ENCODE measurements at places on chromosomes 4 and X.

DNA sequence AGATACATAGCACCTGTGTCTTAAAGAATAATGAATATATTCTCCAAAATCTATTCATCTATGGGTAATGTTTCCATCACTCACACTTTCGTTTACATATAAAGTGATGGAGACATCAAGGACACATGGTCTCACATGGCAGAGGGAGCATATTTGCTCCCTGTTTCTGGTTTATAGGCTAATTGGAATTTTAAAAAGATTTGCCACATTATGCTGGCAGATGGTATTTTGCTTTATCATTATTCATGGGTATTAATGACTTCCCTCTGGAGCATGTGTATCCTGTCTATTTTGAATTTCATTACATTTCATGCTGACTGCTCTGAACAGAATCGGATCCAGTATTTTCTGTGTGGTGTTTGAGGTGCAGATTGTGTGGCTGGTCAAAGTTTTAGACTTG, 79.0 kb downstream of the PDGFRA start:
- DNase-seq = no peak

- no peak for DNase-seq
Measured at GRCh38 chrX:12989461-12989860, 14.6 kb downstream of the TMSB4X start.

GRCh38 chr4:146343199-146343598, 128.9 kb downstream of the REELD1 start:
- no peak for DNase-seq

GRCh38 chr4:67084783-67085182, 460.5 kb downstream of the CENPC start:
- DNase-seq = no peak

GRCh38 chr4:82797405-82798111, 1.0 kb downstream of the SCD5 start:
- DNase-seq = peak; percentile 46

- DNase-seq = no peak
Measured at GRCh38 chr4:129978315-129978714, 882.4 kb downstream of the C4orf33 start.

GRCh38 chr4:108540536-108540935, 79.8 kb upstream of the RPL34 start:
- DNase-seq = no peak

DNA sequence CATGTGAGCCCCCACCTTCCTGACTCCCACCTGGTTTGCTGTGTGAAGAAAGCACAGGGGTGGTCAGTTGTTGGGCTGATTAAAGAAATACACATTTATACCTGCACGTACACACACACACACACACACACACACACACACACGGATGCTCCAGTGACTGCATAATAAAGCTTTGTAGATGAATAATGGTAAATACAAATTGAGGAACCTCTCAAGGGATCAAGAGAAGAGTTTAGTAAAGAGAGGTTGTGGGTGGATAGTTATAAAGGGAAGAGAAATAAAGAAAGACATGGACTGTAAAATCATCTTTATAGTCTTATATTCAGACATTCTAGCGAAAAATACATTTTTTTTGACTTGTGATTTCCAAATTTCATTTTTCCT, 144.1 kb downstream of the MGST2 start:
- DNase-seq = no peak

- no peak for DNase-seq
Measured at GRCh38 chrX:1093586-1094421, 118.6 kb downstream of the CRLF2 start.

DNA sequence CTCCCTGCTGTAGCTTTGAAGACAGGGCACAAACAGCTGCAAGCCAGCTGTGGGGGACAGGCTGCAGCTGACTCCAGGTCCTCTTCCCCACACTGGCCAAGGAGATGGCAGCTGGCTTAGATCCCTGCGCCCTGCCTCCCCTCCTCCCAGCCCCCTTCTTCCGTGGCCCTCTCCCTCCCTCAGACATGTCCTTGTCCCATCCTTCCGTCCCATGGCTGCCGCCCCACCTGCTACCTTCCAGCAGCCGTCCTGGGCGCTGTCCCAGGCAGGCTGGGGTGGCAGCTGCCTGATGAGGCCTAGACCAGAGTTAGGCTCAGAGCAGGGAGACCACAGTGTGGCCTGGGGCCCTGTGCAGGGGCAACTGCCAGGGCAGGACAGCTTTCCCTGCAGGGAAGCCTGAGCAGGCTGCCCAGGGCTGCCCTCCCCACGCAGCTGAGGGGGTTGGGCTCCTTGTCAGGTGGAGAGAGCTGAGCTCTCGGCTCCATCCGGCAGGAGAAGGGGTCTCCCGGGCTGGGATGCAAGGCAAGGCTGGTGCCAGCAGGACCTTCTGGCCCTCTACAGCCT, 3.3 kb upstream of the BGN start:
- DNase-seq = no peak

GRCh38 chrX:115147220-115147619, 42.0 kb upstream of the RBMXL3 start:
- DNase-seq = peak; percentile 1

GRCh38 chr4:9812501-9813340, 31.3 kb downstream of the DRD5 start:
- no peak for DNase-seq

DNA sequence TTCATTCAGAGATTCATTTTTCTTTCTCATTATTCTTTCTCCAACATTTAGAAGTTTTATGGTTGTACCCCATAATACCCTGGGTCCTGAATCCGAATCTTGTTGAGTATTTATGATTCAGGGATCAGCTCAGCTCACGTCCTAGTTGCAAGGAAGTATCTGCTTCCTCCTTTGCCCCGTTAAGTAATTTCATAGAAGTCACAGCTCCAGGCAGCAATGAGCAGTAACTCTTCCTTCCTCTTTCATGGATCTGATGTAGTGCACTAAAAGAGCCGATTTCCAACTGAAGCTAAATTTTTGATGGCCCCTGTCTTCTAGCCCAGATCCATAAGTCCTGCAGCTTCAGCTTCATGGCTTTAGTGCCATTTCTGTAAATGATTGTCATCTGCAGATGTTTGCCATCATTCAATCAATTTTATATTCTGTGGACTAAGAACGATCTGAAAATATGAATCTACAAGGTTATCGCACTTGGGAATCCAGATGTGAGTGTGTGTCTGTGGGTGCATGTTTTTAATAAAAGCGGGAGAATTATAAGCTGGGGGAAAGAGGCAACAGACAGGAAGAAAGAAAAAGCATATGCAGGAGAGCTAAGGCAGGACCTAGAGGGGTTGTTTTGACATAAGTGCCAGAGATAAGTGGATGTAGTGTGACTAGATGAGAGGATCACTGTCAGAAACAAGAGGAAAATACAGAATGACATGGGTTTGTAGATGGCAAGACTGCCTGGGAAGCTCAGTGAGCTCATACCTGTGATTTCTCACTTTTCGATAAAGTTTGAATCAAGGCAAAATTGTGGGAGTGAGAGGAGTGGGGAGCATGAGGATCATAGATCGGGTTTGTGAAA, 17.5 kb downstream of the VEGFD start:
- DNase-seq = no peak

GRCh38 chrX:850471-850916, 219.9 kb downstream of the SHOX start:
- DNase-seq = peak; percentile 56

DNA sequence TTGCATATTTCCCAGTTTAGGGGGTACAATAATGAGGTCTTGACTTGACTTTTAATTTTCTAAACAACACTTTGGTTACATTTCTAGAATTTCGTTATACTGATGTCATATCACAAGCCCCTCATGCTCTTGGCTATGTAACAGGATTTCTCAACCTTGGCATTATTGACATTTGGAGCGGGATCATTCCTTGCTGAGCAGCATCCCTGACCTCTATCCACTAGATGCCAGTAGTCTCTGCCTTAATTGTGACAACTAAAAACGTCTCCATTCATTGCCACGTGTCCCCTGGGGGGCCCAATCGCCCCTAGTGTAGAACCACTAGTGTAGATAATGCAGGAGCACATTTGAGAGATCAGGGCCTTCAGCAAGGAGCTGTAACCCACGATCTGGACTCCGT, 234.2 kb upstream of the MID1 start:
- no peak for DNase-seq

DNA sequence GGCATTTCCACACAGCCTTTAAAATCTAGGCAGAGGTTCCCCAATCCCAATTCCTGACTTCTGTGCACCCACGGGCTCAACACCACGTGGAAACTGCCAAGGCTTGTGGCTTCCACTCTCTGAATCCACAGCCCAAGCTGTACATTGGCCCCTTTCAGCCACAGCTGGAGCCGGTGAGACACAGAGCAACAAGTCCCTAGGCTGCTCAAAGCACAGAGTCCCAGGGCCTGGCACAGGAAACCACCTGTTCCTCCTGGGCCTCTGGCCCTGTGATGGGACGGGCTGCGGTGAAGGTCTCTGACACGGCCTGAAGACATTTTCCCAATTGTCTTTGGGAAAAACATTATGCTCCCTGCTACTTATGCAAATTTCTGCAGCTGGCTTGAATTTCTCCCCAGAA, 500.0 kb downstream of the FSTL5 start:
- DNase-seq = no peak

- DNase-seq = peak; percentile 60
Measured at GRCh38 chr4:16785793-16786527, 112.5 kb downstream of the LDB2 start.

- DNase-seq = no peak
Measured at GRCh38 chr4:55795341-55795740, 24.2 kb upstream of the EXOC1L start.

GRCh38 chrX:11688201-11688600, 22.5 kb upstream of the ARHGAP6 start:
- no peak for DNase-seq

GRCh38 chr4:107922486-107923473, 8.6 kb upstream of the CYP2U1 start:
- no peak for DNase-seq

DNA sequence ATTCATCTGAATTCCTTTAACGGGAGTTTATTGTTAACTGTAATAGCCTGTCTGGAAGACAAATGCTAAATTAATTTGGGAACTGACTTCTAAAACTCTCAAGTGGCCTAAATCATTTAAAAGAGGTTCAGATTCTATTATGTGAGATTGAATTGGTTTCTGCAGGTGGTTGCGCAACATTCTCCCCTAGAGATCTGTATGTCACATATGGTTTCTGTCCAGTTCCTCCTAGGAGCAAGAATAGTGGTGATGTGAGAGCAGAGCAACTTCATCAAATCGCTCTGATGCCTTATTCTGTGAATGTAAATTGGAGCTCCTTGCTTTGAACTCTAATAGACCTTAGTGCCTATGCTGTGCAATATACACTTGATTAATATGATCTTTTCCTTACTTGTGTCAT, 144.6 kb upstream of the GPR101 start:
- DNase-seq = no peak

- DNase-seq = no peak
Measured at GRCh38 chr4:126338548-126338947, 1023.8 kb downstream of the FAT4 start.

DNA sequence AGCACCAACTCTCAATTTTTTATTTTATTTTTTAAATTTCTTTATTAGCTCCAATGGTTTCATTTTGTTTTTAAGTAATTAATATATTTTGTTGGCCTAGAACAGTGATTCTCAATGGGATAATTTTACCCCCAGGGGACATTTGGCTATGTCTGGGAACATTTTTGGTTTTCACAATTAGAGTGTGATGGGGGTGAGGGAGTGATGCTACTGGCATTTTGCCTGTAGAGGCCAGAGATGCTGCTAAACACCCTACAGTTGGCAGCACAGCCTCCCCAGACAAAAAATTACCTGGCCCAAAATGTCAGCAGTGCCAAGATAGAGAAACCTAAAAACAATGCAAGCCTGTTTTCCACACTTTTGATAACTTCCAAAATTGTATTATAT, 64.6 kb downstream of the HHIP start:
- DNase-seq = peak; percentile 11

DNA sequence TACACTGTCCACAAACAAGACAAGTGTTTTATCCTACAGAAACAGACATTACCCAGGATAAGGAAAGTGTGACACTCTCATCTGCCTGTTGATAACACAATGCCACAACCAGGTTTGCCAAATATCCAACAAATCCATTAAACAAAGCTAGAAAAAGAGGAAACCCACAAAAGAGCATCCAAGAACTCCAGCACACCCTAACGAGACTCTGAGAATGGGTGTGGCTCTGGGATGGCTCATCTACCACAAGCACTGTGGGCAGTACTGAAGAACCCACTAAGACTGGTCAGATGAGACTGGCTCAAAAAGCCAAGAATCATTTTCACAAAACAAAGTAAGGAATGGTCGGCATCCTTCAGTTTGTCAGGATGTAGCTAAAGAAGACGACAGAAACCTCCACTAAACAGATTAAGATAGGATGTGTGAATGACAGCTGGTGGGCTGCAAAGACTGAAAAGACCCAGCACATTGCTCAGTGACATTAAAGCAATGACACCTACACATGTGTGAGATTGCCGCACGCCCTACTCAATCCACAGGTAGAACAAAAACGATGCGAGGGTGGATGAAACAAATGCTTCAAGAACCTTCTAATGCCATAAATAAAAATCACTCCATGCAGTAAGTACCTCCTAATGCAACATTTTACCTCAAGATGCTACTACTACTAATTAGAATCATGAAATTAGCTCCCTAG, 14.7 kb downstream of the ATP8A1 start:
- no peak for DNase-seq

GRCh38 chrX:69045616-69046345, 119.5 kb downstream of the PJA1 start:
- no peak for DNase-seq

DNA sequence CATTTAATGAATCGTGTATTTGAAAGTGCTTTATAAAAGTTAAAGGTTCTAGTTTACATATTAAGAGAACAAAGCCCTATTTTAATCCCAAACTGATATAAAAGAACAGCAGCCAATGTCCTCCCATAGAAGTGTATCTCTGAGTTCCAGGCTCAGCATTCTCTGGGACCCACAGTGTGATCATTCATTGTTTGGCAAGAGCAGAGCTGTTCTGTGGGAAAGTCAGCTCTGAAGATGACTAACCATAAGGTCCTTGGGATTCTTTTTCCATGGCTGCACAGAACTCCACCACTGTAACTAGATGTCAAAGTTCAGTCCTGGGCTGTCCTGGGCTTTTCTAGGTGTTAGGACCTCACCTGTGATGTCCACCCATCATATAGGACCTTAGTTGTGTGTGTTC, 157.0 kb upstream of the TLL1 start:
- DNase-seq = no peak

DNA sequence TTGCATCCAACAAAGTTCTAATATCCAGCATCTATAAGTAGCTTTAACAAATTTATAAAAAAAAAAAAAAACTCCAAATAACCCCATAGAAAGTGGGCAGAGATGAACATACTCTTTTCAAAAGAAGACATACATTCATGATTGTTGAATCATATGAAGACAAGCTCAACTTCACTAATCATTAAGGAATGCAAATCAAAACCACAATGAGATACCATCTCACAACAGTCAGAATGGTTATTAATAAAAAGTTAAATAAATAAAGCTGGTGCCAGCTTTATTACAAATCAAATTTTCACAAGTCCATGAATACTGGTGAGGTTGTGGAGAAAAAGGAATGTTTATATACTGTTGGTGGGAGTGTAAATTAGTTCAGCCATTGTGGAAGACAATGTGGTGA, 592.0 kb downstream of the IQCM start:
- peak; percentile 68 for DNase-seq

GRCh38 chr4:152115794-152116193, 355.0 kb upstream of the GATB start:
- DNase-seq = no peak

GRCh38 chr4:66855956-66856355, 689.3 kb downstream of the CENPC start:
- peak; percentile 50 for DNase-seq
